ENCODE measurements at places on chromosomes 6 and 20.

- DNase-seq: no peak
These were observed 332.0 kb downstream of the BTBD9 start for GRCh38 chr6:38307740-38308139.

DNA sequence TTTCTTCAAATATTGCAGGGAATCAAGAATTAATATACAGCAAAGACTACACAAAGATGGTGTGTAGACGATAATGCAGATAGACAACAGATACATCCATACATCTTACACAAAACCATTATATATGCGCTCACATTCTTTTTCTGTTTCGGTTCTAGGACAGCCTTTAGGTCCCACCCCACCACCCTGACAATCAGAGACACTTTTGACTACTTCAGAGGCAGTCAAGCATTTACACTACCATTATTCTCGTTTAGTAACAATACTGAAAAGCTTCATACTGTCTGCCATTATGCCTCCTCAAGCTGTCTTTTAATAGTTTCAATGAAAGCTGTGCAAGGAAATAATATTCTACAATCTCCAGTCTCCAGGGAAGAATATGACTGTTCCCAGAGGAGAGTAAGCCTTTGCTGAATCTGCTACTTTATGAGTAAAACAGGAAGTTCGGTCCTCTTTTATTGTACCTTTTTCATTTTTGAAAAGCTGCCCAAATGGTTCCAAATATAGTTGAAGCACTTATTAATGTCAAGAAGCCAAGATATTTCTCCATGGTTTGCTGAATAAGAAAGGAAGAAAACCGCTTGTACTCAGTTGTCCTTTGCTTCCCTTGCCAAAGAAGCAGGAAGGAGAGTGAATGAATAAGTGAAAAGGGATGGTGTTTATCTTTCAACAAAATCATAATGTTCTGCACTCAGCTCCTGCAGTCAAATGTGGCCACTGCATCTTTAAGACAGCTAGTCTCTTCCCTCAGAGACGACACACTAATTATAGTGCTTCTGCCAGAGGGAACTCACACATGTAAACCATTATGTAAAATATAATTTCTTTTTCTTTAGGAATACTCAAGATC lies 468.3 kb downstream of the CDC5L start:
- no peak for DNase-seq

- peak; percentile 34 for DNase-seq
These were observed at the start of gene PGBD1 for GRCh38 chr6:28281288-28282064. TSS of gene PGBD1 (plus strand) at chr6:28281572. CDS start at chr6:28283814, 2,242 bp downstream.

DNA sequence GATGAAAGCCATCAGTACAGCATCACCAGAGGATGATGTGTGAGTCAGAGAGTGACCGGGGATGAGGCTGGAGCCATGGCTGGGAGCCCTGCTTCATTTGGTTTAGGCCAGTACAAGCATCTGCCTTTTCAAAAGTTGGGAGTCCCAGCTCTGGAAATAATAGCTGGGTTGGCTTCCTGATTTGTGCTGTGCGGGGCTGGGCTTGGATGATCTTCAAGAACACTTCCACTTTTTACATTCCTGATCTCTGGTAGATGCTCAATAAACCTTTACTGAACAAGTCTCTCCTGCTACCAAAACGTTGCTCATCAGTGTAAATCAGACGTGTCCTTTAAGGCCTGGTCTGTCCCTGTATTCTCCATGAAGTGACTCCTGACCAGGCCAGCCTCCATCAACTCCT lies 44.1 kb upstream of the ADGRF4 start:
- no peak for DNase-seq

- DNase-seq: no peak
These were observed 95.1 kb downstream of the SNAP25 start for GRCh38 chr20:10313701-10314100.

GRCh38 chr6:53309059-53309900 lies 39.5 kb downstream of the ELOVL5 start:
- no peak for DNase-seq

GRCh38 chr6:109466212-109466923 lies 10.8 kb upstream of the MICAL1 start:
- no peak for DNase-seq

DNA sequence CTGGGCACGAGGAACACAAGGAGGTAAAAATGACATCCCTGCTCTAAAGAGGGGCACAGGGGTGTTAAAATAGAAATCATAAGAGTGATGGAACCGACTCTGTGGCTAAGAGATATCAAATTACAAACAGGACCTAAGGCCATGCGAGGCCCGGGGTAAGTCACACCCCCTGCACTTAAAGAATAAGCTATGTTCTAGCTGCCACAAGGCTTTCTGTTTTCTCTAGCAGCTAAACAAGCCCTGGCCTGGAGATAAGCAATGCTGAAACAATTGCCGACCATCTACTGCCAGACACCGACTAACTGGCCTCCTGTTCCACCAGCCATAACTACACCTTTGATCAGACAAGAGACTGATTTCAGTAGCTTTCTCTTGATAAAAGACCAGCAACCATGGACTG lies 32.4 kb downstream of the MDGA1 start:
- DNase-seq: no peak

- no peak for DNase-seq
These were observed 606.0 kb upstream of the HTR1E start for GRCh38 chr6:86331265-86331840.

- no peak for DNase-seq
These were observed 333.9 kb downstream of the TFAP2B start for GRCh38 chr6:51152594-51152993.
